ENCODE measurements at places on chromosomes 7 and 10. TPM values are rescaled to one million over a fixed set of nuclear protein-coding genes. Genes with fewer than 3 reads are reported as not detected.

The SYT15 gene
- 0.17 TPM for total RNA-seq

The SND1 gene
- total RNA-seq: 212 TPM

The AEBP1 gene
- 333 TPM for total RNA-seq

The HOXA10 gene
- total RNA-seq: not detected

The IL6 gene
- 62.2 TPM for total RNA-seq

The INSIG1 gene
- total RNA-seq: 82.3 TPM

The PPP1R17 gene
- not detected for total RNA-seq

The GIMAP2 gene
- 0.43 TPM for total RNA-seq

The GIMAP7 gene
- total RNA-seq: not detected

The ACSM6 gene
- total RNA-seq: not detected

The PAPOLB gene
- 0.07 TPM for total RNA-seq

The C7orf57 gene
- not detected for total RNA-seq

The GHRHR gene
- total RNA-seq: not detected

The ADCYAP1R1 gene
- total RNA-seq: not detected

The CRHR2 gene
- not detected for total RNA-seq

The FAM20C gene
- total RNA-seq: 72.9 TPM

The PSPH gene
- total RNA-seq: 47.9 TPM

The STK31 gene
- not detected for total RNA-seq

The ANKRD61 gene
- 0.13 TPM for total RNA-seq

The NME8 gene
- not detected for total RNA-seq

The DENND10 gene
- total RNA-seq: 74.1 TPM

The TMEM229A gene
- total RNA-seq: 0.07 TPM

The SUN3 gene
- total RNA-seq: not detected

The AKAP9 gene
- 33.9 TPM for total RNA-seq

The NPFFR1 gene
- not detected for total RNA-seq

The STRIP2 gene
- 2.2 TPM for total RNA-seq

The RHOBTB1 gene
- total RNA-seq: 15.8 TPM

The ATOH7 gene
- total RNA-seq: not detected

The C10orf53 gene
- total RNA-seq: not detected

The HEPACAM2 gene
- not detected for total RNA-seq

The ENTPD7 gene
- 25.9 TPM for total RNA-seq

The GJD4 gene
- 0.10 TPM for total RNA-seq

The ATRNL1 gene
- 2.3 TPM for total RNA-seq

The PAX2 gene
- not detected for total RNA-seq

The LIMK1 gene
- total RNA-seq: 44.8 TPM

The HDAC9 gene
- 39.9 TPM for total RNA-seq

The WDR86 gene
- total RNA-seq: 0.26 TPM

All from smooth muscle cell of the pulmonary artery (primary cell).